ENCODE measurements at places on chromosomes 3 and 15.

GRCh38 chr3:163785693-163786092 is 1292.6 kb downstream of the SI start:
- DNase-seq = no peak

GRCh38 chr3:119950666-119951325 is 143.5 kb downstream of the GSK3B start:
- no peak for DNase-seq

GRCh38 chr3:179244878-179245277 is 6.0 kb downstream of the KCNMB3 start:
- DNase-seq = no peak

- peak; percentile 22 for DNase-seq
Measured at GRCh38 chr15:59917504-59918157, 86.5 kb upstream of the FOXB1 start.

- DNase-seq = no peak
Measured at GRCh38 chr3:70231266-70231701, 81.2 kb downstream of the MDFIC2 start.
